ENCODE measurements at places on chromosomes 4 and X. TPM values are rescaled to one million over a fixed set of nuclear protein-coding genes. Genes with fewer than 3 reads are reported as not detected.

Gene BLTP1
- total RNA-seq: 9.0 TPM

Gene GLA
- 199 TPM for total RNA-seq

Gene LRCH2
- 0.04 TPM for total RNA-seq

Gene ZAR1
- not detected for total RNA-seq

Gene CFAP299
- total RNA-seq: not detected

Gene OTUD6A
- total RNA-seq: not detected

Gene ANOS1
- total RNA-seq: 0.06 TPM

Gene NRK
- not detected for total RNA-seq

Gene CNOT6L
- 6.9 TPM for total RNA-seq

Gene NR3C2
- total RNA-seq: not detected

Gene IGSF1
- 0.24 TPM for total RNA-seq

Gene NXF2B
- not detected for total RNA-seq

Gene CHIC1
- 4.3 TPM for total RNA-seq

Gene CD99L2
- total RNA-seq: 52.1 TPM

Gene FAM13A
- total RNA-seq: 5.5 TPM

Gene RHOH
- total RNA-seq: 0.57 TPM

Gene F8A1
- total RNA-seq: 57.7 TPM

Gene KCNIP4
- total RNA-seq: not detected

Gene TMPRSS11F
- total RNA-seq: not detected

Gene MAGEB17
- total RNA-seq: not detected

Gene ADH1A
- total RNA-seq: not detected

Gene CENPVL2
- total RNA-seq: not detected

Gene CCDC149
- total RNA-seq: 2.6 TPM

Gene P2RY8
- total RNA-seq: not detected

Gene NOX1
- total RNA-seq: 0.03 TPM

Gene SPOCK3
- total RNA-seq: 0.18 TPM

Gene RAB41
- total RNA-seq: not detected

Gene MAGEA1
- 0.16 TPM for total RNA-seq

Gene DUSP21
- total RNA-seq: not detected

Gene DRP2
- total RNA-seq: 0.16 TPM

Measured in A549 treated with CpdA at 1 μM for 4 hours (cell line).